Gastroesophageal sphincter (tissue), 4 donors: ENCODE measurements at places on chromosomes 11 and 22.

DNA sequence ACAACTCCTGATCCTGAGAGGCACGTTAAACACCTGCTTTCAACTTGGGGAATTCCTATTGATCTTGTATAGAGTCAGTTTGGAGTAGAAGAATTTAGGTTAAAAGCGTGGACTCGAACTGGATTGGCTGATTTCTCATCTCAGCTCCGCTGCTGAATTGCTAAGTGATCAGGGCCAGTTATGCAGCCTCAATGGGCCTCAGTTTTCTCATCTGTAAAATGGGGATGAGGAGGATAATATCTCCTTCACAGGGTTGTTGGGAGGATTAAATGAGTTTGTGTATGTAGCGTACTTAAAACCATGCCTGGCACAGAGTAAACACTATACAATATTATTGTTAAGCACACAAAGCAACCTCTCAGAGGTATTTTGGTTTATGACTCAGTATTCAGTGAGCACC, 53.2 kb upstream of the HEPHL1 start:
- H3K27me3 ChIP-seq = no peaks in the 10 kb centered on the region
- no peak for ATAC-seq
- no peaks in the 10 kb centered on the region for H3K4me1 ChIP-seq

GRCh38 chr22:36036167-36036624, 7.6 kb upstream of the RBFOX2 start:
- ATAC-seq = no peak
- no peaks in the 10 kb centered on the region for H3K4me1 ChIP-seq
- no peak overlapping the region for H3K4me3 ChIP-seq
- no peaks in the 10 kb centered on the region for H3K36me3 ChIP-seq
- no peaks in the 10 kb centered on the region for H3K27me3 ChIP-seq

GRCh38 chr11:70650075-70650909, 252.0 kb downstream of the CTTN start:
- H3K36me3 ChIP-seq = no peaks in the 10 kb centered on the region
- H3K27me3 ChIP-seq = peaks cover 13% of the 10 kb centered on the region
- no peak overlapping the region for H3K27ac ChIP-seq

- no peaks in the 10 kb centered on the region for H3K36me3 ChIP-seq
Observed at GRCh38 chr11:95556342-95557163, 233.0 kb downstream of the FAM76B start.

- H3K27me3 ChIP-seq = no peaks in the 10 kb centered on the region
- peak; percentile 20 for ATAC-seq
- no peak overlapping the region for H3K4me3 ChIP-seq
- no peaks in the 10 kb centered on the region for H3K36me3 ChIP-seq
Observed at GRCh38 chr22:19845054-19845722, 9.5 kb downstream of the GNB1L start.

DNA sequence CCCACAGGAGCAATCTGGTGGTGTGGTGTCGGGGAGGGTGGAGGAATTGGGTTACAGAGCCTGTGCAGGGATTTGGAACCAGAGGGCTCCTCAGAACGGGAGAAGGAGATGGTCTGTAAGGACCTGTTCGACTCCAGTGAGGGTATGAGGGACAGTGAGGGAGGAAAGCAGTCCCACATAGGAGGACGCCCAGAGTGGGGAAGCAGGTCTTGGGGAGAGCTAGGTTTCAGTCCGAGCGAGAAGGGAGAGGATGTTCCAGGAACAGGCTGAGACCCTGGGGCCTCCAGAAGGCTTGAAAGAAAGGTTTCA, 32.0 kb upstream of the GNAZ start:
- no peak for ATAC-seq
- no peaks in the 10 kb centered on the region for H3K36me3 ChIP-seq
- H3K4me3 ChIP-seq = no peak overlapping the region
- H3K27me3 ChIP-seq = peaks cover 20% of the 10 kb centered on the region
- H3K4me1 ChIP-seq = no peaks in the 10 kb centered on the region

GRCh38 chr22:42368379-42369249, 63.6 kb downstream of the NFAM1 start:
- peak overlapping the region; percentile 52 for H3K4me3 ChIP-seq
- no peaks in the 10 kb centered on the region for H3K27me3 ChIP-seq
- no peaks in the 10 kb centered on the region for H3K36me3 ChIP-seq
- peak overlapping the region; percentile 78 for H3K27ac ChIP-seq
- ATAC-seq = peak; percentile 28

- no peak for ATAC-seq
- H3K4me1 ChIP-seq = no peaks in the 10 kb centered on the region
- no peak overlapping the region for H3K27ac ChIP-seq
- no peak overlapping the region for H3K4me3 ChIP-seq
- no peaks in the 10 kb centered on the region for H3K36me3 ChIP-seq
Observed at GRCh38 chr11:35792846-35793192, 130.2 kb downstream of the TRIM44 start.

DNA sequence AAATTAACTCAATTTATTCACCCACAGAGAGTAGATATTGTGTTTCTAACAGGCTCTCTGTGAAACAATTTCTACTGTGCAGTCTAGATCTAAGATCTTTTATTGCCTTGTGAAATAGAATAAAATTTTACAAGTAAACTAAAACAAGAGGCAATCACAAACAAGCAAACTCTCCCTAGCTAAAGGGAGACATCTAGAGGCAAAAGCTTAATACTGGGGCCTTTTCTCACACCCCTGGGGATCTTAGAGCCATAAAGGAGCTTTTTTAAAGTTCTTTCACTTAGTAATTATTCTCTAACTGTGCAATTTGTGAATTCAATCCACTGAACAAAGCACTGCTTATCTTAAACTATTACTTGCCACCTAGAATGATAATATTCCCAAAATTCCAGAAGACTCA, 19.7 kb downstream of the ALG9 start:
- H3K4me1 ChIP-seq = no peaks in the 10 kb centered on the region
- H3K27ac ChIP-seq = no peak overlapping the region
- ATAC-seq = no peak
- no peak overlapping the region for H3K4me3 ChIP-seq
- peaks cover 99% of the 10 kb centered on the region for H3K36me3 ChIP-seq

- no peak overlapping the region for H3K27ac ChIP-seq
- no peak overlapping the region for H3K4me3 ChIP-seq
- H3K27me3 ChIP-seq = peaks cover 12% of the 10 kb centered on the region
- H3K4me1 ChIP-seq = no peaks in the 10 kb centered on the region
Observed at GRCh38 chr22:41742918-41743317, 43.6 kb downstream of the MEI1 start.
